Vein endothelial cell (primary cell): ENCODE measurements at places on chromosomes 16 and 17. TPM values are rescaled to one million over a fixed set of nuclear protein-coding genes. Genes with fewer than 3 reads are reported as not detected.

Gene CALB2
- total RNA-seq, result not detected in 2 replicates

Gene ANKRD13B
- total RNA-seq, result 16.5 and 29.7 TPM in 2 replicates

Gene SLX1A
- 31.4 and 50.0 TPM in 2 replicates for total RNA-seq

Gene PLEKHH3
- 9.6 and 18.0 TPM in 2 replicates for total RNA-seq

Gene JPH3
- total RNA-seq, result 0.48 and 0.65 TPM in 2 replicates

Gene FAM83G
- total RNA-seq, result 17.0 and 18.9 TPM in 2 replicates

Gene CPHXL2
- total RNA-seq, result not detected in 2 replicates

Gene CACNG1
- not detected in 2 replicates for total RNA-seq

Gene PTX4
- total RNA-seq, result 0.19 TPM in 1 of 2 replicates, not detected in the other

Gene CLDN6
- under 0.01 TPM in 1 of 2 replicates, not detected in the other for total RNA-seq

Gene G6PC3
- 32.7 and 34.8 TPM in 2 replicates for total RNA-seq

Gene CCL4
- total RNA-seq, result not detected in 2 replicates

Gene CLUH
- total RNA-seq, result 73.0 and 76.8 TPM in 2 replicates

Gene SNN
- total RNA-seq, result 30.7 and 43.4 TPM in 2 replicates

Gene ITGAL
- not detected in 2 replicates for total RNA-seq

Gene GALNS
- total RNA-seq, result 19.9 and 30.8 TPM in 2 replicates

Gene ZNF771
- 9.3 and 14.7 TPM in 2 replicates for total RNA-seq

Gene SGSM2
- 38.4 and 54.5 TPM in 2 replicates for total RNA-seq

Gene PPY
- not detected in 2 replicates for total RNA-seq

Gene SMIM36
- total RNA-seq, result not detected in 2 replicates

Gene CRHR1
- total RNA-seq, result not detected in 2 replicates

Gene SLC6A2
- total RNA-seq, result not detected in 2 replicates

Gene CCL5
- 0.19 and 0.65 TPM in 2 replicates for total RNA-seq

Gene KRT9
- not detected in 2 replicates for total RNA-seq

Gene PTRH2
- 20.3 and 26.4 TPM in 2 replicates for total RNA-seq

Gene TMEM238L
- not detected in 2 replicates for total RNA-seq

Gene CCL2
- total RNA-seq, result 424 and 431 TPM in 2 replicates

Gene KCNAB3
- total RNA-seq, result 0.98 and 1.2 TPM in 2 replicates

Gene NPTX1
- under 0.01 and 0.29 TPM in 2 replicates for total RNA-seq
